ENCODE measurements at places on chromosomes 12 and 14.

DNA sequence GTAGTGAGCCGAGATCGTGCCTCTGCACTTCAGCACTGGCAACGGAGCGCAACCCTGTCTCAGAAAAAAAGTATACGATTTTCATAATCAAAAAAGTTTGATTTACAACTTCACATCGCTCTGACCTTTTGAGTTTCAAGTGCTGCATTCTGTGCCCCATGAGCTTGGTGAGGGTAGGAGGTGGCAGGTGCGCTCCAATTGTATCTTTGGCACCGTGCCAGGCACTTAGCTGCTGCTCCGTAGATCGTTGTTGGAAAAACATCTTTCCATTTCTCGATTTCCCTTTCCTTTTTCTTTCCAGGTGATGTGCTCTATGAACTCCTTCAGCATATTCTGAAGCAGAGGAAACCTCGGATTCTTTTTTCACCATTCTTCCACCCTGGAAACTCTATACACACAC lies 203.7 kb downstream of the ETV6 start:
- no peak for DNase-seq

DNA sequence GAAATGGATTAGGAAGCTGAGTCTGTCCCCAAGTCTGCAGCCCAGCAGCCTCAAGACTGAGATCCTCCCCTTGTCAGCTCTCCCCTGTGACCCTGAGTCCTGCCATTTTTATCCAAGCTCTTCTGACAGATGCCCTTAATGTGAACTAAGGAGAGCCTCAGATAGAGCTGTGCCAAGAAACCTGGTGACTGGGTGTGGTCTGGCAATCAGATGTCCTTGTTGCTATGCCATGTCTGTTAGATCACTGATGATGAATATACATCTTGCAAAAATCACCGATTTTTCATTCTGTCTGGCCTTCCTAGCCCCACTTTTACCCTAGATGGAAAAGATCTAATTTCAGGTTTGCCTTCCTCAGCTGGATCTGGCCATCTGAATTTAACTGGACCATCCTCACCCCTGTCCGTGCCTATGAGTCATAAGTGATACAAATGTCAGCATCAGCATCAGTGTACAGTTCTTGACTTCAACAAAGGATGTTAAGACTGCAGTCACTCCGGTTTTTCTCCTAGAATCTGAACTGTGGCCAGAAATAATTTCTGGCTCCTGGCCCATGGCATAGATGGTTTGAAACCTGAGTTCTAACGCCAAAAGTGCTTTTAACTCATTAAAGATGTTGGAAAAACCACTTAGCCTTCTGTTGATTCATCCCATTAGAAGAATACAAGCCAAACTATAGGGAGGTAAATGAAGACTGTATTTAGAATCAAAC lies 61.2 kb upstream of the GRIP1 start:
- no peak for DNase-seq

DNA sequence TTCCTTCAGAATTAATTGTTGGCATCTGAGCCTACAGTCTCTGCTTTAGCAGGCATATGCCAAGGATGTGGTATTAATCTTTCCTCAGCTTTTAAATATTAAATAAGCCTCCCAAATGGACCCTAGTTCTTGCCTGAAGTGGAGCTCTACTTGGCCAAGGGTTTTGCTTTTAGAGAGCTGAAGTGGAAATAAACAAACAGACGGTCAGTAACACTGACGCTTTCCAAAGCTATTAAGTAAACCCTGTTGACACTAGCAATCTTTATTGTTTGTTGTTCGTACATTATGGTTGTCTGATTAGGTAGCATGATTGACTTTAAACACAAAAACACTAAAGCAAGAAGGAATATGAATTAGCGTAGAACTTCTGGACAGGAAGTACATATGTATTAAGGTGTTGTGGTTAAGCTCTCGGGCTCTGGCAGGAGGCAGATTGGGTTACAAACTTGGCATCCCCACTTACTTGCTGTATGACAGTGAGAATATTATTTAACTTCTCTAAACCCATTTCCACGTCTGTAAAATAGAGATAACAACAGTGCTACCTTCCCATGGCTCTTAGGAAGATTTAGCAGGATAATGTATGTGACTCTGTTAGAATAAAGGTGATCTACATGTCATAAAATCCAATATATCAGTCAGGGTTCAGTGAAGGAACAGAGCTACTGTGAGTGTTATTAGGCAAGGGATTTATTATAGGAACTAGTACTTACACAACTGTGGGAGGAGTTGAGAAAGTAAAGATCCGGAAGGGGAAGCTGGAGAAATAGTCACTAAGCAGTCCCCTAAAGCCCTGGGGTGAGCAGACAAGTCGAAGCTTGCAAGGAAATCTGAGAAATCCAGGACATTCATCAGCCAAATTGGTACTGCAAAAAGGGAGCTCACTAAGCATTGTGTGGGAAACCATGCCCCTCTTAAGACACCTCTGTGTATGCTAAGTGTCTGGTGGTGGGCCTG lies 92.2 kb upstream of the ATF7IP start:
- no peak for DNase-seq

DNA sequence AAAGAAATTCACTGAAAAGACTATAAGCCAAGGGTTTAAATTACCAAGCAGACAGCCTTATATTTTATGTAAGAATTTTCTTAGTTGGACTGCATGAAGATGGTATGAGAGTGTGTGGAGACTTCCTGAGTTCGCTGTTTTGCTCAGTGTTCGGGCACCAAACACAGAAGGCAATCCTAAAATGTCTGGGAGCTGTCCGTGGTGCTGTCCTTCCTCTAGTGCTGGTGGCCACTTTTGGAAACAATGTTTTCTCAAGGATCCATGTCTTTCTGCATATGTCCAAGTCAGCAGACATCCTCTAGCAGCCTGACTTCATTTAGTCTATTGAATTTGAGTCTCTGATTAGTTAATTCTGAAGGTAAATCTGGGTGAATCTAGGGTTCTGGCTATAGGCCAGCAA lies 135.8 kb downstream of the SLC8A3 start:
- no peak for DNase-seq
